ENCODE measurements at places on chromosomes 2 and 18.

DNA sequence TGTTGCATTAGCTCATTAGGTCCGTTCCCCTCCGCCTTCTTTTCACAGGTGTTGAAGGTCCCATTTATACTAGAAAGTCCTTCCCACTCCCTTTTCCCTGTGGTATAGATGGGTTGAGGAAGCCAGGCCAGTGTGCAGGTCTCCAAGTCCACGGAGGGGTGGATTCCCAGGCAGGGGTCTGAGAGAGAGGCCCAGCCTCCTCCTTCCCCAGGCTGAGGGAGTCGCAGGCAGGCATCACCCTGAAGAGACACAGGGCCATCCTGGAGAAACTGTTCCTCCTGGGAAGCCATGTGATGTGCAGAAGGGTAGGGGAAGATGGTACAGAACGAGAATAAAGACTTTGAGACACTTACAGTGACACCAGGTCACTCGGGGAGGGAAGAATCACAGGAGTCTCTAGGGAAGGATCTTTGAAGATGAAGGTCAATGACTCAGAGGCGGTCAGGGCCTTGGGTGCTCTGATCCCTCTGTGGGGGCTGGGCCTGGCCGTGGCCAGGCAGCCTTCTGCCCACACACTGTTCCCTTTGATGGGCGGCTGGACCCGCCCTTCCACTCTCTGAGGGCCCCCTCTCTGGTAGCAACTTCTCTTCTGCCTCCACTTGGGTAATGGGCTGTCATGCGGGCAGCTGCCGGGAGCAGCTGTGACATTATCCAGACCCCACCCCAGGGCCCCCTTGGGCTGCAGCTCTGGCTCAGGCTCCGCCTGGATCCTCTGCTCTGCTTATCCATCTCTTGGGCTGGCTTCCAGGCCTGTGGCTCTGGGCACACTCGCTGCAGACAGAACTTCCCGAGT lies 45.1 kb downstream of the RHOB start:
- no peak for DNase-seq

- DNase-seq, result no peak
These were observed 167.1 kb upstream of the COPS8 start for GRCh38 chr2:236918545-236918944.

DNA sequence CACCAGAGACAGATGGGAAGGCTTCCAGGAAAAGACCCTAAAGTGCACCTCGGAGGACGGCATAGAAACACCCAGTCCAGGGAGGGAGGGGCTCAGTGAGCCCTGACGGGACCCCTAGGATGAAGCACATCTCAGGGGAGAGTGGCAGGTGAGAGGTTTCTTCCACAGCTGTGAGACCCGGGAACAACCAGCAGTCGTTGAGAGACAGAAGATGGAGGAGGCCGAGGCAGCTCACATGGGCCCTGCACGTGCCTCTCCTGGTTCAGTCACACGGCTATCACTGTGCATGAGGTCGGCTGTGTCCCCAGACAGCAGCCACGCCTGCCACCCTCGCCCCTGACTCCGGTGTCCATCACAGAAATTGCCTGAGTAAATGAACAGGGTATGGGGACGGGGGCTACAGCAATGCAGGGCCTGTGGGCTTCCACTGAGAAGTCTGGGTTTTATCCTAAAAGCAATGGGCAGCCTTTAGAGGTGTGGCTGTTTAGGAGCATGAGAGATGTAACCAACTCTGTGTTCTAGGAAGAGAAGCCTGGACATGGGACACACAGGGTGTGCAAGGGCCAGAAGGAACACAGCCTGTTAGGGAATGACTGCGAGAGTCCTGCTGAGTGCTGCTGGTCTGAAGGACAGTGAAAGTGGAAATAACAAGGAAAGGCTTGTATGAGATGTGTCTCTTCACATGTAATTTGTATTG lies 102.0 kb downstream of the TMEM18 start:
- DNase-seq, result no peak

DNA sequence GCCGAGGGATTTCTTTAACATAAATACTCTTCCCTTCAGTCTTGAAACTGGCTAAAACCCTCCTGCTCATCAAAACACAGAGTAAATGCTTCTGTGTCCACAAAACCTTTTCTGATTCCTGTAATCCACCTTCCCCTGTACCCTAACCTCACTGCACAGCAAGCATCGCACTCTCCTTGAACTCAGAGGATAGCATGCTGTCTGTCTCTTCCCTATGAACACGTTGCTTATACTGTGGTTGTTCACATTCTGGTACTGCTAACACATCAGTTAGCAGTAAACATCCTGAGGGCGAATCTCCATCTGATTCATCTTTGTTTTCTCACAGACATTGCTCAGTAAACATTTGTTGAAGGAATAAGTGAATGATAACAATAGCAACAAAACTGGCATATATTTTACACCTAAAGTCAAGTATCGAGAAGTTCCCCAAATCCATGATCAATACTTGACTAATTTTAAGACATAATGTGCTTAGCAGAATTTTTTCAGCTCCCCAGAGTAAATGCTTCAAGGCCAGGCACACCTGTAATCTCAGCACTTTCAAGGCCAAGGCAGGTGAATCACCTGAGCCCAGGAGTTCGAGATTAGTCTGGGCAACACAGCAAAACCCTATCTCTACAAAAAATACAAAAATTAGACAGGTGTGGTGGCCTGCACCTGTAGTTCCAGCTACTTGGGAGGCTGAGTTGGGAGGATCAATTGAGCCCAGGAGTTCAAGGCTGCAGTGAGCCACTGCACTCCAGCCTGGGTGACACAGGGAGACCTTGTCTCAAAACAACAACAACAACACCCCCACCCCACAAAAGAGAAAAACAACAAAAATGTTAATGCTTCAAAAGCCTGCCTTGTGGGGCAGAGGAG lies 45.6 kb upstream of the LPIN2 start:
- DNase-seq, result no peak

DNA sequence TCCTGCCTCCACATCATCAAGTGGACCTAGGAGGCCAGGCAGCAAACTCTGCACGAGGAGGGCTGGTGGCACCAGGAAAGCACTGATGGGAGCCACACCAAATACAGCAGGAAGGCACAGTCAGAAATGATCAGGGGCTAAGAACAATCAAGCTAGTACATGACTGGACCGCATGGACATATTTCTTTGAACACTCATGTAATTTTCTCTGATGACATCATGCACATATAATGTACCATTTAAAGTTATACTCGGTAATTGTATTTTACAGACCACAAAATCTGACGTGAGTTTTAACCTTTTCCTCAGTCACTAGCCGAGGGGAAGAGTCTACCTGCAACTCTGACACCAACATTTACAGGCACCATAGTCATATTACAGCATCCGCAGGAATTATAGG lies 76.7 kb downstream of the XDH start:
- no peak for DNase-seq

GRCh38 chr2:44833171-44834069 lies 108.1 kb upstream of the SIX3 start:
- DNase-seq, result no peak

GRCh38 chr2:70125498-70125898 lies 38.2 kb downstream of the PCBP1 start:
- no peak for DNase-seq

DNA sequence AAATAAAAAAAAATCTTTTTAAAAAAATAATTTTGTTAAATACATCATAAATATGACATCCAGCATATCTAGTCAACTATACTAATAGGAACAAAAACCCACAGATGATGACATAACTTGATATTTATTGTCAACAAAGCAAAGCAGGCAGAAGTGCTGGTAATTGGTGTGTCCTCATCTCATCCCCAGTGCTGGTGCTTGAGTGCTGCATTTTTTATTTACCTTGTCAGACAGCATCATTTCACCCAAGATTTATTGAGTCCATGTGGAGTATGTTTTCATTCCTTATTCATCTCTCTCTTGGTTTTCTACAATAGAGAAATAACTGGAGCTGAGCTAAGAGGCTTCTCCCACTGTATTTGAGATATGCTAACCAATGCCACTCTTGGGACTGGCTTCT lies 191.6 kb upstream of the SLC14A2 start:
- DNase-seq, result no peak

- DNase-seq, result no peak
These were observed 337.8 kb upstream of the CDH2 start for GRCh38 chr18:28514699-28515098.

- DNase-seq, result no peak
These were observed 322.3 kb upstream of the VWC2L start for GRCh38 chr2:214088536-214088935.

- no peak for DNase-seq
These were observed 42.7 kb downstream of the PRKD3 start for GRCh38 chr2:37281916-37282315.

DNA sequence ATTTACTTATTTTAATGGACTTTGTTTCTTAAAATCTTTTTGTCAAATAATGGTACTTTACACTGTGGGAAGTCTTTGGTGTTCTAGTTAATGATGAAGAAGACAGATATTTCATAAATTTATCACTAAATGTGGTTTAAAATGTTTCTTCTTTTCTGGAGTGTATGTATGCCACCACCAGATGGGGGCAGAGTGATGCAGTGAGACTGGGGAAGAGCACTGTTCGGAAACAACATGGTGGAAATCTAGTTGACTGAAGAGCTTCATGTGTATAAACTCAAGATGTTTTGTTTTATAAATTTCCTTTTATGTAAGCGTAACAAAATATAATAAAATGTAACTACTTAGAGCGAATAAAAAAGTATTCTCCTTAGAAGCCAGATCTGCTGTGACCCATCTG lies 195.1 kb downstream of the KCNE4 start:
- DNase-seq, result no peak

- DNase-seq, result no peak
These were observed 41.7 kb downstream of the PLEKHM3 start for GRCh38 chr2:207983641-207984042.
